ENCODE measurements at places on chromosomes 5 and 9. TPM values are rescaled to one million over a fixed set of nuclear protein-coding genes. Genes with fewer than 3 reads are reported as not detected.

The OGN gene
- polyA plus RNA-seq = 2.0 TPM

GRCh38 chr5:38290028-38290653 lies 31.8 kb downstream of the EGFLAM start:
- DNase-seq = no peak

DNA sequence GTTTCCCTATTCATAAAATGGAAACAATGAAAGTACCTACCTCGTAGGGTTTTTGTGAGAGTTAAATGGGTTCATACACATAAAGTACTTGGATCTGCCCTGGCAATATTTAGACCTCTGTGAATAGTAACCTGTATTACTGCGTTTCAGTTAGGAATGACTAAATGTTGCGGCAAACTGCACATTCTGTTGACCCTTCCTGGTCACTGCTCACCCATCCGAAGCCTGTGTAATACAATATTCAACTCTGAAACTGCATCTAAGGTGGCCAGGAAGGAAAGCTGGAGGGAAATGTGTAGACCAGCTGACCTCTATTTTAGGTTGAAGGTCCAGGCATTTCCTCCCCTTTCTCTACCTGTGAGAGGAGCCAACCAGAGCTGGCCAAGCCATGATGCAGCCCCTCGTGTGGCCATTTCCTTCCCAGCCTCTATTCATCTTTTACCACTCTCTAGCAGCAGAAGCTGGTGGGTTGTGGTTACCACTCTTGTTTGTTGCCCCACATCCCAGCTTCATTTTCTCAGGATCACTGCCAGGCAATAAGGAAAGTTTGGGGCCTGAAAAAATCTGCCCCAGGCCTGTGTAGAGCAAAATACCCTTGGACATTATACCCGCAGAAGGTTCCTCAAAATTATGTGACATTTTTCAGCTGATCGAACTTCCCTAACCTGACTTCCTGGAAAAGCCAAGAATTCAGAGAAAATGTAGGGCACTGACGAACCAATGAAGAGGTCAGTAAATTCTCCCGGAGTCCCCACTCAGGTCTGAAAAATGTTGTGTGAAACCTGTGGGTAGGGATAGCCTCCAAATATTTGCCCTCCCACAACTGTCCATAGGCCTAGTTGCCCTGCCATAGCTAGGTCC lies 20.5 kb upstream of the PDCD1LG2 start:
- peak; percentile 35 for DNase-seq

GRCh38 chr9:6247266-6247665 lies 31.7 kb downstream of the IL33 start:
- DNase-seq = no peak

DNA sequence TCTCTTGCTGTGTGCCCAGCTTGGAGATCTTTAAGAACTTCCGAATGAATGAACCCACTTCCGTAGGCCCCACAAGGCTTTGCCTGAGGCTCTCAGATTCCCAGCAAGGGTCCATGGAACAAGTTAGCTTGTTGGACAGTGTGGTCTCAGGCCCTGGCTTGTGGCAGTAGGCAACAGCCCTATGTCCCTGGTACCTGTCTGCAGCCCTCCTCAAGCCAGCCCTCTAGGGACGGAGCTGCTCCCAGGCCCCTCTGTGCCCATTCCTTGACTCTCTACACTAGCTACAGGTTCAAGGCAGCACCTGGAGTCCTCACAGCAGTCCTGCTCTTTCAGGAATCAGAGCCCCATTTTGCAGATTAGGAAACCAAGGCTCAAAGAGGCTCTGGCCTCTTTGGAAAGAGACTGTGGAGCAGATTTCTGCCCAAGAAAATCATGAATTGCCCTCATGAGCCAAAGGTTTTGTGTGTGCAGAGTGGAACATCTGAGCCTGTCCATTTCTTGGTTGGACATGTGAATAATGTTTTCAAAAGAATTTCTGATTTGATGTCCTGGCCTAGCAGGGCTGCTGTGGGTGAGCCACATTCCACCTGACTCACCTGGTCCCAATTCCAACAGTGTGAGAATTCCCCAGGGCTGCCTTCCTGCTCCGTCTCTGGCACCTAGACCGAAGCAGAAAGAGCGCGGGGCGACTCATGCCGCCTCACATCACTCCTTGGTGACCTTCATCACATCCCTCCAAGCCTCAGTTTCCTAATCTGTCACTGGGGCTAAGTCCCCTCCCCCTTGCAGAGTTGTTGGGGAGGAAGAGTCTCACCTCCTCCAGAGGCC lies 131.7 kb downstream of the BARX1 start:
- DNase-seq = no peak

- peak; percentile 90 for DNase-seq
Measured at GRCh38 chr9:8857926-8858595, 1058.5 kb upstream of the DMAC1 start.

DNA sequence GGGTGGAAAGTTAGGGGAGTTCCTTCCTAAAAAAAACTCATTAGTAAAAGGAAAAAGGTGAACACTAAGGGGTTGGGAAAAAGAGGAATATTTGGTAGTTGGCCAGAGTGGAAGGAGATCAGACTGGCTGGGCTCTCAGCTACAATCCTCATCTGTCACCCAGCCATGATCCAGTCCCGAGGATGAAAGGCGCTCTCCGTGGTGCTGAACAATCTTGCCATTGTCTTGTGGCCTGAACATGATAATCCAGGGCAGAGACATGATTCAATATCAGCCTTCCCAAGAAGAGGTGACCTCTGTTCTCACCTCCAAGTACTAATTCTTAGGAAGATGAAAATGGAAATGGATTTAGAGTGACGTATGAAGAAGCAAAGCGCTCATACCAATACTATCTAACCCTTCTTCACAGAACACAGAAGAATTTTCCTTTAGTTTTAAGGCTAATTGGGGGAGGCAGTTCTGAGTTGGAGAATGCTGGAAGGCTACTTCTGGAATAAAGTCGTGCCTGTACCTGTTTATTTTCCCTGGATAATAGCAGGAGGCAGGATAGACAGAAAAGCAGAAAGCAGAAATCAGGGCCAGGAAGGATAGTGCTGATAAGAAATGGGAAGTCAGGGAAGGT lies 36.6 kb upstream of the MYORG start:
- DNase-seq = no peak

GRCh38 chr9:114725930-114726329 lies 43.9 kb upstream of the TEX48 start:
- no peak for DNase-seq

DNA sequence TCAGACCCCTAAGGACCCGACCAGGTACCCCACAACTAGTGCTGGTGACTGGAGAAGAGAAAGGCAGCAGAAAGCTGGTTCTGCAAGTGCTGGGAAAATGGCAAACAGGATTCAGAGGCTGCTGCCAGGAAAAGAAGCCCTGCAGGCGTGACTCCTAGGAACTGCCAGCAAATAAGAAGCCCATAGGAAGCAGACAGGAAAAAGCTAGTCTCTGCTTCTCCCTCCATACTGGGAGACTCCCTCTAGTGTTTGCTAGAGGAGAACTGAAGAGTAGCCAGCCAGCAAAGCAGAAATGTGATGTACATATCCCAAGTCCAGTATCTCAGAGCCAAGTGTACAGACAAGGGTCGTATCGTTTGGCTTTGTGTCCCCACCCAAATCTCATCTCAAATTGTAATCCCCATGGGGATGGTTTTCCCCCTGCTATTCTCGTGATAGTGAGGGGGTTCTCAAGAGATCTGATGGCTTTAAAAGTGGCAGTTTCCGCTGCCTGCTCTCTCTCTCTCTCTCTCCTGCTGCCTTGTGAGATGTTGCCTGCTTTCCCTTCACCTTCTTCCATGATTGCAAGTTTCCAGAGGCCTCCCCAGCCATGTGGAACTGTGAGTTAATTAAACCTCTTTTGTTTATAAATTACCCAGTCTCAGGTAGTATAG lies 38.1 kb upstream of the TUSC1 start:
- peak; percentile 70 for DNase-seq

The SLC6A7 gene
- not detected for polyA plus RNA-seq

- no peak for DNase-seq
Measured at GRCh38 chr9:99748266-99748665, 73.4 kb upstream of the NR4A3 start.

The SPATA31A3 gene
- not detected for polyA plus RNA-seq

The SPATA31E1 gene
- not detected for polyA plus RNA-seq

The KIF20A gene
- polyA plus RNA-seq = 0.22 TPM

DNA sequence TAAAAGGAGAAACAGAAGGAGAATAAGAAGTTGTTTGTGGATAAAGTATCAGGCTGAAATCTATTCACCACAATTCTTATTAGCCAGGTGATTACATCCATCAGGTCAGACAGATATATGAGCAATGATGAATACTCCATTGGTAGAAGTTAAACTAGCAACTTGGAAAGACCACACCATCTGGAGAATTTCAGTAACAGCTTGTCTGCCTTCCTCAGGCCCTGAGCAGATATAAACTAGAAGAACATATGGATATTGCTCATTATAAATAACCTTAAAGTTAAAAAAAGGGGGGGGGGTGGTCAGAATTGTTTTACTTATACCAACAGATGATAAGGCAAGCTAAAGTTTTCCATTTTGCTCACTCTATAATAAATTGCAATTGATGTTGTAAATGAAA lies 10.4 kb downstream of the DAB2 start:
- DNase-seq = no peak

- no peak for DNase-seq
Measured at GRCh38 chr5:2519153-2519552, 232.3 kb downstream of the IRX2 start.

The PCDHGA7 gene
- 0.49 TPM for polyA plus RNA-seq

The ZNF618 gene
- 5.6 TPM for polyA plus RNA-seq

DNA sequence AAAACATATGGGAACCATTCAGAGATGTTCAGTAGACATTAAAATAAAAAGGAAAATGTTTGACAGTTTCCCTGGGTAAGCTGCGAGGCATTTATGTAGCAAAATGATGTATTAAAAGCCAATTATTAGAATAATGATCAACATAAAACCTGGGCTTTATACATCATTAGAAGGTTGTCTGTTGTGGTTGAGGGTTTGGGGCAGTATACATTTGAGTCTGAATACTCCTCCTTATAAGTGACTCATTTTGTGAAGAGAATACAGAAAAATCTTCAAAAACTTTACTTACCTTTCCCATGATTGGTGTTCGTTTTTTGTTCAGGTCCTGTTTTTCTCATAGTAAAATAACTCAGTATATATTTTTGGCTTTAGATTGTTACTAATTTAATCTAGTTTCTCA lies 119.5 kb downstream of the ZCCHC7 start:
- DNase-seq = no peak

GRCh38 chr9:124010665-124011321 lies 775 bp upstream of the LHX2 start:
- no peak for DNase-seq

The INSL4 gene
- not detected for polyA plus RNA-seq

DNA sequence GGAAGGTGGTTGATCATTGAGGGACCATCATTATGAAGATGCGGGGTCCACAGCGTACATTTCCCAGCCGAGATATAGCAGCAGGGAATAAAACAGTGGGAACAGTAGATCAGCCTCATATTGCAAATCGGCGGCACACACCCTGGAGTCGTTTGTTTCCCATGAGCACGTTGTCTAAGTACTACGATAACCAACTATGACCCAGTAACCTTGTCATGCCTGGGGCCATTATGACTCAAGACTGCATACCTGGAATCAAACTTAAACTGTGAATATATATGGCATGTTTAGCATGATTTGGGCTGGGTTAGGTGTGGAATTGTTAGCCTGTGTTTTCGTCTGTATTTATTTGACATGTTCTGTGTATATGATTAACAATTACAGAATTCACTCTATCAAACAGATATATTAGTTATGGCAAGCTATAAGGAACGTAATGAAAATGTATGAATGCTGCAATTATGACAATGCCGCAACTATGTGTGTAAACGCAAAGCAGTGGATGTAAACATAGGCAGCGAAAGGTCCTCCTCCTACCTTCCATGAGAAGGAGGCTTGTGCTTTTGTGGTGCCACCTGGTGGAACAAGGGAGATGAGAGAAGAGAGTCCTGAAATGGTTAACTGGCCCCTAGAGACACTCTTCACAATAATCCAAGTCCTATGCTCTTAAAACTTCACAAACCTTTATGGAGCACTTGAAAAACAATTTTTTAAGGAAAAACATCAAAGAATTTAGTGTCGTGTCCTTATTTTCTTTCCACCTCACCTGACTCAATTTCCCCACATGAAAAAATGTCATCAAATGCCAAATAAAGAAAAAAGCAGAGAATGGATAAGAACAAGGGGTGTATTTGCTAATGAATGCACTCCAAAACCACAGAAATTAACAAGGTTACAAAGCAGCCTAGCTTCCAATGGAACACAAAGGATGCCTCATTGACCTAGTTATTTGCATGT lies 47.1 kb downstream of the SEMA5A start:
- no peak for DNase-seq

The KIAA0825 gene
- 0.80 TPM for polyA plus RNA-seq

The DAB2 gene
- 138 TPM for polyA plus RNA-seq

DNA sequence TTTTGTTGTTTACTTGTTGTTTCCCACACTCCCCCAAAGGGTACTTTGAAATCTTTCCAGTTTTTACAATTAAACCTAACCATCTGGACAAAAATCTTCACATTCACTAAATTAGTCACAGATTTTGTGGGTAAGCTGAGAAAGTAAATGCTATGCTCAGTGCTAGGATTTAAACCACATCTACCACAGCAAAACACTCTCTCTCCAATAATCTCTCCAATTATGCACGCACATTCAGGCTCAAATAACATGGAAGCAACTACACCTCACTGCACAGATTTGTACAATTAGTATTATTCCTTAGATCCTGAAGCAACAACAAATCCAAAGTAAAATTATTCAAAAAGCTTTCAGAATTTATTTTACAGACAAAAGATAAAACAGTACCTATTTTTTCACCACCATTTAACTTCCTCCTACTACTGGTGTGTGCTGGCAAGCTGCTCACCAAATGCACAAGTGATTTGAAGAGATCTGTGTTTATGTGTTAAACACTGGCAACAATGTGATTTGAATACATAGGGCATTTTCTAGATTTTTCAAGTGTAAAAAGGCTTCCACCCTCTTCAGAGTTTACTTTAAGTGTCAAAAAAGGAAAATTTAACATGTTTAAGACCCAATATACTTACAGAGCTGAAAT lies 16.6 kb downstream of the ZNF608 start:
- no peak for DNase-seq

The PROB1 gene
- 1.5 TPM for polyA plus RNA-seq

The PTGS1 gene
- 3.5 TPM for polyA plus RNA-seq

DNA sequence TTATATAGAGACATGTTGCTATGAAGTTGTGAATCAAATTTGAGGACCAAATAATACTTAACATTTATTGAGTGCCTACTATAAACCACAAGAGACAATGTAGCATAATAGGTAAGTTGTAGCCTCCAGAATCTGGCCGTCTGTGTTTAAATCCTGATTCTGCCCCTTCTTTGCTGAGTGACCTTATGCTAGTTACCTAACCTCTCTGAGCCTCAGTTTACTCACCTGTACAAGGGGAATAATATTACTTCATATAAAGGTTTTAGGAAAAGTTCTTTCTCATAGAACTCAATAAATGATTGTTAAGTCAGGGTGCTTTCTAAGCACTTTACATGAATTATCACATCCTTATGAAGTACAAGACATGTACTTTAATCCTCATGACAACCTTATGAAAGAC lies 120.6 kb downstream of the NDUFS4 start:
- DNase-seq = no peak

The ZDHHC11 gene
- polyA plus RNA-seq = 1.6 TPM

GRCh38 chr5:43603344-43604217 lies 601 bp downstream of the NNT start:
- peak; percentile 64 for DNase-seq

GRCh38 chr5:134145779-134146581 lies 30.8 kb downstream of the SKP1 start:
- peak; percentile 82 for DNase-seq

All from kidney (tissue), 22 donors.